ENCODE measurements at places on chromosomes 4 and X. TPM values are rescaled to one million over a fixed set of nuclear protein-coding genes. Genes with fewer than 3 reads are reported as not detected.
A peak's percentile ranks its signal among the peaks of the same experiment; 100 is the strongest.

DNA sequence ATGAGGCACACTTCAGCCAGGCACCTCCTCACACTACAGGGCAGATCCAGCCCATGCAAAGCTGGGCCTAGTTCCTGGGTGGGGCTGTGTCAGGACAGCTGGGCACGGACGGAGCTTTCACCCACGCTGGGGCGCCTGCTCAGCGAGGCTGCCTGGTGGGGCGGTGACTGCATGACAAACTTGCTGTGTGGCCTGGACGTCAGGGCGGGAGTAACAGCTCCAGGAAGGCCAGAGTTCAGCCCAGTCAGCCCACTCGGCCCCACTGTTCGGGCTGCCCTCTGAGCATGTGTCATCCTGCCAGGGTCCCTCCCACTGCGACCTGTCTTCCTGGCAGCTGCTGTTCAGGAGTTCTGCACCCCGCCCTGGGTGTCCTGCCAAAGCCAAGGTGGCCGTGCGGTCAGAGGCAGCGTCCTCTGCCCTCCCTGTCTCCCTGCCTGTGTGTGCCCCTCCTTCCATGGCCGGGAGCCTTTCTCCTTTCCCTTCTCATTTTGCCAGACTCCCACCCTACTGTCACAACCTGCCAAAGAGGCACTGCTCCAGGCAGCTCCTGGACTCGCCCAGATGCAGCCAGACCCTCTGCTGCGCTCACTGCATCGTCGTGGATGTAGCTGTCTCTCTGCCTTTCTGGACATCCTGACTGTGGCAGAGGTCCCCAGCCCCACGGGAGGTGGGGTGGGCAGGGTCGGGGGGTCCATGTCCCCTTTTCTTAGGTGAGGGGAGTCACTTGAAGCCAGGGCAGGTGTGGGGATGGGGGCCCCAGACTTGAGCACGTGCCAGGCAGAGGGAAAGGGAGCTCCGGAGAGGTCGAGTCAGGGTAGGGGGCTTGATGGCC lies 33.0 kb upstream of the KIAA0232 start:
- peak; percentile 87 for DNase-seq

POU4F2 gene
- not detected for total RNA-seq

DNA sequence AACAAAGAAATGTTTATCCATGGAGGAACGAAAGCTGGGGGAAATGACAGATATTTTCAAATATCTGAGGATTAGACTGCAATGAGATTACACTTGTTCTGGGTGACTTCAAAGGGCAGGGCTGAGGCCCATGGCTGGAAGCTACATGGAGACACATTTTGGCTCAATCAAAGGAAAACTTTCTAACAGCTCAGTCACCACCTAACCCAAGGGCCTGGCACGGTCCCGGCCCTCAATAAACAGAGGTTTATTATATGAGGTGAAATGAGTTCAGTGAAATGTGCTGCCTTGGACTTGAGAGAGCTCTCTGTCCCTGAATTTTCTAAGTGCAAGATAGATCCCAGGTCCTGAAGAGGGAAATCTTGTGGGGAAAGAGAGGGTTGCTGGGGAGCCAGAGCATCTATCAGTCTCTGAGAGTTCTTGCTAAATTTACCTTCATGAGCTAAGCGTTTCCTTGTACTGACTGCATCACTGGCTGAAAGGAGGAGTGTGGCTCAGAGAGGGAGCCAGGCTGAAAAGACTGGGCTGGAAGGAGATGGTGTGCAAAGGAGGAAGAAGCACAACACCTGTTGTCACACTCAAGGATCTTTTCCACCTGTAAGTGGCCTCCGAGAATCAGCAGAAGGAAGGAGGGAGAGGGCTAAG lies 2.0 kb upstream of the RIPPLY1 start:
- no peak for DNase-seq

MAP7D2 gene
- total RNA-seq: 0.35 TPM

DNA sequence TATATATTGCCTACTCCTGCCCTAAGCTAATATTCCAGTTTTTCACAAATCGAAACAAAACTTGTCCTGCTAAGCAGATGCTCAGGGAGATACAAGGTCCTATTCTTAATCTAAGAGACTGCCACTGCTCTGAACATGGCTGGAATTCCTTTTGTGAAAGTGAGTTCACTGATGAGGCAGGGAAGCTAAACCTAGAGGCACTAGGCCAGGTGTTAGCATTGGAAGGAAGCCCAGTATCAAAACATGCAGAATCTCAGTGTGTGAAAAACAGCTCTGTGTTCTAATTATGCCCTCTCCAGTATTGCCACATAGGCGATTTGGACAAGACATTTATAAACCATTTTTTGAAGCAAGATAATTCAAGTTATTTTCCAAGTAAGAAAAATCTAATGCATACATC lies 47.6 kb downstream of the ABCG2 start:
- DNase-seq: no peak

GPR50 gene
- total RNA-seq: not detected

- no peak for DNase-seq
Observed at GRCh38 chr4:115272594-115272993, 159.2 kb upstream of the NDST4 start.

DNA sequence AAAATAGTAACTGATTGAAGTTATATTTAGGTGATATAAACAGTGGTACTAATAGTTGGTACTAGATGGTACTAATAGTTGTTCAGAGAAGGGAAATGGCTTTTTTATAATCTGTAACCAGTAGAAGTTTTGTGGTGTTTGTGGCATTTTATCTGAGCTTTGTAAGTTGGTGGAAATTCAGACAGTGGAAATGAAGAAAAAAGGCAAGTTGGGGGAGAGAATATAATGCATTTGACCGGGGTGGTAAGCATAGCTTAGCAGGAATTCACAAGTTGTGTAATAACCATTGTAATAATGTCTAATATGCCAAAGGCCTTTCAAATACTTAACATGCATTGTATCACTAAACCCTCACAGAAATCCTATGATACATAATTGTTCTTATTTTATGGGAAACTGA lies 36.3 kb downstream of the DTHD1 start:
- no peak for DNase-seq

CCDC149 gene
- total RNA-seq: 23.8 TPM

All from lower lobe of right lung (tissue), 2 donors.